ENCODE measurements at places on chromosomes 11 and 22.

DNA sequence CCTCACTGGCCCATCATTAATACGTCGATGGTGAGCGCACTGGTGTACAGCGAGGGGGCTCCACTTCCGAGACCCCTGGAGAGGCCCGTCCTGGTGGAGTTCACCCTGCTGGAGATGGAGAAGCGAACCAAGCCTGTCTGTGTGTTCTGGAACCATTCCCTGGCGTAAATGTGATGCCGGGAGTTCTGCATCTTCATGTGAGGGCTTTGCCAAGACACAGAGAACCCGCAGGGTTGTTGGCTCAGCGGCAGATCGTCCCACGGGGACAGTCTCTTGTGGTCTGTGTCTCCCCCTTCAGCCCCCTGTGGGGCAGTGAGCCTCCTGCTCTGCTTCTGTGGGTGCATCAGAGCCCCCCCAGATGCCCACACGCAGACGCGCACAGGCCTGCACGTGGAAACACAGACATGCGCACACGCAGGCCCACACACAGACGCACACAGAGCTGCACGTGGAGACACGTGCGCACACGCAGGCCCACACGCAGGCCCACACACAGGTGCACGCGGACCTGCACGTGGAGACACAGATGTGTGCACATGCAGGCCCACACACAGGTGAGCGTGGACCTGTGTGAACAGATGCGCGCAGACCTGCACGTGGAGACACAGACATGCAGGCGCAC, 55.8 kb upstream of the PRODH start:
- no peak for DNase-seq

- DNase-seq = no peak
Observed at GRCh38 chr22:46669201-46669600, 49.0 kb downstream of the GRAMD4 start.

- no peak for DNase-seq
Observed at GRCh38 chr22:43726322-43726721, 85.8 kb downstream of the EFCAB6 start.

DNA sequence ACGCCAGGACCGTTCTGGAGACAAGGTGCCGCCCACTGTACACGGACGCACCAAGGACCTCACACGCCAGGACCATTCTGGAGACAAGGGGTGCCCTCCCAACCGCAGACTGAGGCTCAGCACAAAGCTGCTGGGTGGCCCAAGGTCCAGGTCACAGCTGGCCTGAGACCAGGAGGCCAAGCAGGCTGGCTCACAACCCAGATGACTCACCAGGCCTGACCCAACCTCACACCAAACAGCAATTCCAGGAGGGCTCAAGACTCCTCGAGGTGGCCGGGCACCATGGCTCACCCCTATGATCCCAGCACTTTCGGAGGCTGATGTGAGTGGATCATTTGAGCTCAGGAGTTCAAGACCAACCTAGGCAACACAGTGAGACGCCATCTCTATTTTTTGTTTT, 14.8 kb downstream of the BRD1 start:
- no peak for DNase-seq

DNA sequence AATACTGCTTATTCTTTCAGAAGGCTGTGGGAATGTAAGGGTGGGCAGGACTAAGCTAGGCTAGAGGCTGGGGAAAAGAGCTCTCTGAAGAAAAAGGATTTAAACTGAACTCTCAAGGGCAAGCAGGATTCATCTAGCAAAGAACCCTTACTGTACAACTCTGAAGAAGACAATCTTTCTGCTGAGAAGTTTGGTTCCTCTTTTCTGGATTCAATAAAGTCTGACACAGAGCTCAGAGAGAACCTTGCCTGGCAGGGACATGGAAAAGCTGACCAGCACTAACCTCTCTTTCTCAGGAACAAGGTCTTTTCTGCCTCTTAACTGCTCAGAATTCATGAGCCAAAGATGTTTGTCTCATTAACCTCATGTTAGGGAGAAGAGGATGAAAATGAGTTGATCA, 388.4 kb upstream of the DDI1 start:
- DNase-seq = no peak

- DNase-seq = no peak
Observed at GRCh38 chr11:117752721-117753237, 44.2 kb downstream of the DSCAML1 start.

DNA sequence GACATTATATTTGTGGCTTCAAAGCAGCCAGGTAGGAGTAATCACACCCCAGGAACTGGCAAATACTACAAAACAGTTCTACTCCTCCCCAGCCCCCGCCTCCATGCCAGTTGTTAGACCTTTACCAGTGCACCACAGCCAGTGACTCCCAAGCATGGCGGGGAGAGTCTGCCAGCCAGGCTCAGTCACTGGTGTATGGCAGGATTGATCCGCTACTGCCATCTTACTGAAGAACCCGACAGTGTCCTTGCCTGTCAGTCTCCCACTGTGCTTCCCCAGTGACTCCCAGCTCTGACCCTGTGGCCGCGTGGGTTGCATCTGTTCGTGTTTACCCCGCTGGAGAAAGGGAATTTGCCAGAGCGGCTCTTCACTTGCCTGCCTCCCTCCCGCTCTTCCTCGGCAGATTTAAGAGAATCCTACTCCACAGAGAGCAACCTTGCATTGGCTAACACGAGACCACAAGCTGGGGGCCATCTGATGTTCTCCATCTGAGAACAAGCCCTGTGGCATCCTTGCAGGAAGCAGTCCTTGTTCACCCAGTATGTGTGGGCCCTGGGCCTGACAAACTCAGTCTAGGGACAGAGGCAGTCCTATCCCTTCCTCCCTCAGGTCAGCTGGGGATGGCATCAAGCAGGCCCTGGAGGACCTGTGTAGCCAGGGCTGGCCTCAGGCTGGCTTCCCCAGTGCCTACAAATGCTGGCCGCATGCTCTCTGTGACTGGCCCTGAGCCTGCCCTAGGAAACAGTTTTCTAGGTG, 33.1 kb downstream of the GNAZ start:
- DNase-seq = no peak

GRCh38 chr11:42175203-42175602, 715.8 kb upstream of the LRRC4C start:
- no peak for DNase-seq

DNA sequence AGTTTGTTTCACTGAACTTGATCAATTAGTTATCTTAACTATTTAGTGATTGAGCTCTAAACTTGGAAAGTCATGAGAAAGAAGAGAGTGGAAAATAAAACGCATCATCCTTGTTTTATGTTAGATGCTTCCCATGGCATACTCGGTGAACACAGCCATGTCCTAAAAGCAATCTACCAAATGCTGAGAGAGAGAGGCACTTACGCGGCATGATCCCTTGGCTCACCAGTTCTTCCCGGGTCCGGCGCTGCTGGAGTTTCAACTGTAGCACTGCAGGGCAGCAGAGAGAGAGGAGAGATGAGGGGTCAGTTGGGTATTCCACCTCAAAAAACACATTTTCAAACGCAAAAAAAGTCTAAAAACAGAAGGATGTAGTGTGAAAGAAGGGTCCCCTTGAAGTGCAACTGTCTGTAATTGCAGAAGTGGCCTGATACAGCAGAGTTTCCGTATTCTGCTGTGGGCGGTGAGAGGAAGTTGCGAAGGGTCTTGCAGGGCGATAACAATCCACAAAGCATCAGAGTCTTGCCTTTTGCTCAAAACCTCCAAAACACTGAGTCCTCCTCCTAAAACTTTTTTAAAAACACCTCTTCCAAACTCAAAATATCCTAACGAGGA, 92.7 kb downstream of the SGSM3 start:
- peak; percentile 58 for DNase-seq

GRCh38 chr11:123325533-123325932, 104.5 kb upstream of the GRAMD1B start:
- DNase-seq = no peak

DNA sequence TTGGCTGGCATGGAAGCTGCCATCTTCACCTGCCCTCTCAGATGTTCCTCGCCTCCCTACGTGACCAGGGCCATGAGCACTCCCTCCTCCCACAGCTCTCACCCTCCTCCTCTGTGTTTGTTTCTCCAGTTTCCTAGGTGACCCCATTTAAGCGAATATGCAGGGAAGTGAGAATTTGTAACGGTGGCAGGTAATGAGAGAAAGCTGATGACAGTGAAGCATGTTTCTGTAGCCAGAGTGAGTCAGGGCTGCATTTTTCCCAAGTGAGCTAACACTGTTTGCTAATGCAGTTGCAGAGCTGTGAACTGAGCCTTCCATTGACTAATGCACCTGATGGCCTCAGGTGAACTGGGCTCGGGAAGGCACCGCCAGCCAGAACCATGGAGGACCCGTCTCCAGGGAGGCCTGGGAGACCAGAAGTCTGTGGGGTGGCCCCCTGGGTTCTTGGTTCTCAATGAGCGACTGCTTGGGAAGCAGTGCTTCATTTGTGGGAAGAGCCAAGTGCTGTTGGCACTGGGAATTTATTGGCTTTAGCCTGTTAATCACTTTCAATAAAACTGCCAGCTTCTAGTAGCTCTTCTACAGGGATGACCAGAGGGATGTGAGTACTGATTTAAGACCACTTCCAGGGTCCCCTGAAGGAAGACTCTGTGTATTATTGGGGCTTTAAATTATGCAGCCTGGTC, 64.5 kb downstream of the BARX2 start:
- no peak for DNase-seq

GRCh38 chr11:125621995-125622394, 3.0 kb upstream of the CHEK1 start:
- no peak for DNase-seq

- no peak for DNase-seq
Observed at GRCh38 chr22:35393116-35394010, 6.6 kb upstream of the MCM5 start.

DNA sequence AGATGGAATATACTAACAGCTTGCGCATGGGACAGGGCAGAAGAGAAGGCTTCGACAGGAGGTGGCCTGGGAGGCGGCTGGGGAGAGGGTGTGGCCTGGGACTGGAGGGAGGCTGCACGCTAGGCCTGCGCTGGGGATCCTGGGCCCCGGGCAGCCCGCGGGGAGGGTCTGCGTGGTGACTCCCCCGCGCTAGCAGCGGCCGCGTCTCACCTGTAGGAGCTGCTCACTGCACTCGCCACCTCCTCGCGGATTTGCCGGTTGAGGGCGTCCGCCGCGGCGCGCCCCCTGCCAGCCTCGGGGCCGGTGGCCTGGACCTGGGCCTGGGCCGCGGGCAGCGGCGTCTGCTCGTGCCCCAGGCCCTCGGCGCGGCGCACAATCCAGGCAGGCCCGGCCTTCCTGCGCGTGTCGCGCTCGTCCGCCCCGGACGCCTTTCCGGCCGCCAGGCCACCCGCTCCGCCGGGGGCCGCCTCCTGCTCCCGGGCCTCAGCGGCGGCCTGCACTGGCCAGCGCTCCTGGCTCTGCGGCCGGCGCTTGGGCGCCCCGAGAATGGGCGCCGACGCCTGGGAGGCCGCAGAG, 1.5 kb downstream of the MAP6 start:
- no peak for DNase-seq

- no peak for DNase-seq
Observed at GRCh38 chr11:97955595-97955994, 1065.2 kb upstream of the CNTN5 start.

DNA sequence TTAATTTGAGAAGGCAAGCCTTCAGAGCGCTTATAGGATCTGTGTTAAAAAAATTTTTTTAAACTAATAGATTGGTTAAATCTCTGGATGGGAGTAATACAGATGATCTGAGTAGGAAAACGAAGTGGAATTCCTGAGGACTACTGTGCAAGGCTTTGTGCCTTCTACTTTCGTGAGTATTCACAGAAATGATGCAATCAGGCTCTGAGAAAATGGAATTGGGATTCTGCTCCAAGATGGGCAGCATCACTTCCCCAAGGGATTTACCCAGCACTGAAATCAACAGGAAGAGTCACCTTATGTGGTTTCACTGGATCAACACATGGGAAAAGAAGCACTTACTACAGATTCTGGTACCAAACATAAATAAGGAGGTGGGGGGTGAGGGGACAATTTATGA, 12.5 kb downstream of the KMT5B start:
- DNase-seq = no peak

- no peak for DNase-seq
Observed at GRCh38 chr11:85531191-85531897, 95.8 kb downstream of the DLG2 start.

DNA sequence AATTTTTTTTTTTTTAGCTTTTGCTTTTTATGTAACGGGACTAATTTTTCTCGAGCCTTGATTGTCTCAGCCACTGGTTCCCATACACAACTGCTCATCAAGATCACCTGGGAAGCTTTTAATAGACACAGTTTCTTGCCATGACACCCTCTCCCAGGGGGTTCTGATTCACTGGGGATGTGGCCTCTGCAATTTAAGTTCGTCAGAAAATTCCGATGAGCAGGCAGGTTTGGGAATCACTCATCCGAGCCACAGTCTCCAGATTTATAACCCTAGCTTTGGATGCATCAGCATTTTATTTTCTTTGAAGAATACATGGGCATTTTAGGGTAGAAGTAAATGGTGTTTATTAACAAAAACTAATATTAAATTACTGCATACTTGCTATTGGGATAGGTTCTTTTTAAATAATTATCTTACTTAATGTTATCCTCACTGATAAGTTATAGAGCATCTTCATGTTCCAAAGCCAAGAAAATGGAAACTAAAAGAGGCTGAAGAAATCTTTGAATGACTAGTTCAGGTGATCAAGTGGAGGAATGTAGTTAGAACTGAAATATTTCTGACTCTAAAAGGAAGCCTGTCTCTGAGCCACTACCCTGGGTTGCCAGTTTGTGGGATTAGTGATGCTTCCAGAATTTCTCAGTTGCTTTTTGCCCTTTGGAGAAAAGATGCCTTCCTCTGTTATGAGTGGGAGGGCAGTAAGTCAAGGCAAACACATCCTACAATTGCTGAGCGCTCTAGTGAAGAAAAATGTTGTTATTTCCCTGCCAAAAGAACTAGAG, 319.0 kb downstream of the DDX10 start:
- no peak for DNase-seq

- no peak for DNase-seq
Observed at GRCh38 chr22:27317096-27317495, 484.5 kb downstream of the MN1 start.

DNA sequence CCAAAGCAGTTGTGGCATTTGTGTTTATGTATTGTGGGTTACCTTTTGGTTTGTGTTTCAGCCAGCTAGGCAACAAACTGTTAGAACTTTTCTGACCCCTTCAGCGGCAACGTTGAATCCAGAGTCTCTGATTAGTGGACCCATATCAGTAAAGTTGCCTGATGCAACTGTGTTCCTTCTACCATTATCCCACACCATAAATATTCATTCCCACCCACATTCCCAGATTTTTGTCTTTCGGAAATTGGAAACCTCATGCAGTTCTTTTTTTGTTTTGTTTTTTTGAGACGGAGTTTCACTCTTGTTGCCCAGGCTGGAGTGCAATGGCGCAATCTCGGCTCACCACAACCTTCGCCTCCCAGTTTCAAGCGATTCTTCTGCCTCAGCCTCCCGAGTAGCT, 30.7 kb upstream of the RBX1 start:
- no peak for DNase-seq
